Central memory CD8-positive, alpha-beta T cell (primary cell): ENCODE measurements at places on chromosomes 2 and 18.

DNA sequence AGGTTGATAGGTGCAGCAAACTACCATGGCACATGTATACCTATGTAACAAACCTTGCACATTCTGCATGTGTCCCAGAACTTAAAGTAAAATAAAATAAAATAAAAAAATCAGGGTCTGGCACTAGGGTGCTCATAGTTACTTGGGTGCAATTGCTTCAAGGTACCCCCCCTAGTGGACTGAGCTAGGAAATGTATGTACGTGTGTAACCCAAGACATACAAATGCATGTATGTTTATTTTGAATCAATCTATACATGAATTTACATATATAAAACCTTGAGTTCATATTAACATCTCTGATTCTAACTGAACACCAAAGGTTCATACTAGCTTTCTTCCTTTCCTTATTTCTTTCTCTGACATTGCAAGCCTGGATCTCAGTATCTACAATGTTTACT lies 51.5 kb downstream of the USP37 start:
- no peak for DNase-seq

GRCh38 chr2:168649105-168649504 lies 153.3 kb upstream of the NOSTRIN start:
- DNase-seq = no peak

DNA sequence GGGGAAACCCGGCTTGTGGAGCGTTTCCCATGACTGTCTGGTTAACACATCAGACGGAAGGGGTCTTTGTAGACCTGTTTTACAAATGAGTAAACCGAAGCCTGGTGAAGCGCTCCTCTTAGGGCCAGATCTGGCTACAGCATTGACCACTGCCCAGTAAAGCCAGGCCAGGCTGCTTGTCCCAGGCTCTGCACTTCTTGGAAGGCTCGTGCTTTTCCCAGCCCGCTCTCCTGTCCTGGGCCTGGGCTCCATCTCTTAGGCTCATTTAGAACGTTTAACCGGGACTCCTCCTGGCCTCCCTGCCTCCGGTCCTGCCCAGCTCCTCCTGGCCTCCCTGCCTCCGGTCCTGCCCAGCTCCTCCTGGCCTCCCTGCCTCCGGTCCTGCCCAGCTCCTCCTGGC lies 4.8 kb downstream of the GPC1 start:
- no peak for DNase-seq

GRCh38 chr2:46119453-46119852 lies 177.8 kb upstream of the EPAS1 start:
- no peak for DNase-seq
